ENCODE measurements at places on chromosomes 4 and X. TPM values are rescaled to one million over a fixed set of nuclear protein-coding genes. Genes with fewer than 3 reads are reported as not detected.
A peak's percentile ranks its signal among the peaks of the same experiment; 100 is the strongest.

DNA sequence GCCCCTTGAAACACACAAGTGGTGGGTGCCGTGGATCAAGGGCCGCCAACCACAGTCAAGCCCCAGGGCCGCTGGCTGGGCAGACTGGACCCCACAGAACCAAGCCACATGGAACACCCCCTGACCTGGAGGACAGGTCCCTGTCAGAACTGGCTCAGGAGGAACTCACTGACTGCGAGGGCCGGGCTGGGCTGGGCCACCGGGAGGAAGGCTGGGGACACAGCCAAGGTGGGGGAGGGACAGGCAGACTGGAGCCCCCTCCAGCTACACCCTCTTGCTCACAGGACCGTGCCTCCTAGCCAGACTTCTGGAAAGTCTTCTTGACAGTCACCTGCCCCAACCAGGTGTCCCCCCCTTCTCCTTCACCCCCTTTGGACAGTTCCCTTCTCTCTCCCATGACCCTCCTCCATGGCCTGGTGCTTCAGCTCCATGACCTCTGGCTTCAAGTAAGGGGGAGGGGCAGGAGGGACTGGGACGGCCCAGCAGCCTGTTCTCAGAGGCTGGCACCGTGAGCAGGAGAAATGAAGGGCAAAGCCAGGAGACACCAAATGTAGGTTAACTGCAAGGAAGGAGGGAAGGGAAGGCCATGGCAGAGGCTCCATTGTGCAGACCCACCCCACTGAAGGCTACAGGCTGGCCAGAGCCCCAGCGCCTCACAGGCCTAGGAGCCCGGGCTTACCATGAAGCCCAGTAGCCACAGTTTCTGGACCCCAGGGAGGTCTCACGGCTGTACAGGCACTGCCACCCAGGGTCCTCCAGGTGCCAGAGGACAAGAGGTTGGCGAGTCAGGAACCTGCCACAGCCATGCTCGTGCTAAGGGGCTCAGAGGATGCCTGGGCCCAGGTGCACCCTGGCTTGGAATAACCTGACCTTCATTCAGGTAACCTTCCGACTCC is 22.6 kb upstream of the DUSP9 start:
- no peak overlapping the region for H3K4me3 ChIP-seq
- no peak overlapping the region for H3K27ac ChIP-seq

DNA sequence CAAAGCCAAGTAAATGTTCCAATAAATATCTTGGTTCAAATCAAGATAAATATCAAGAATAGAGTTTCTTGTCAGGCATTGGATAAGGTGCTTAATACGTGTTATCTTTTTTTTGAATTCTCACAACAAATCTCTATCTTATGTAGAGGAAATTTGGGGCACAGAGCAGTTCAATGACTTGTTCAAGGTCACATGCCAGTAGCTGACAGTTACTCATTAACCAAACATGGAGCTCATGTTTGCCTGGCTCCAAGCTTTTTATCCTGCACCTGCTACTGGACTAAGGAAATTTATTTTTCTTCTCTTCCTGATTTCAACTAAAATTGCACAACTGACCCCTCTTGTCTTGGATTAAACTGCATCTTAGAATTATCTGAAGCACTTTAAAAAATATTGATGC is 76.3 kb downstream of the ATP10D start:
- H3K27me3 ChIP-seq: no peaks in the 10 kb centered on the region
- no peaks in the 10 kb centered on the region for H3K4me1 ChIP-seq
- DNase-seq: no peak
- peaks cover 8% of the 10 kb centered on the region for H3K36me3 ChIP-seq
- no peak overlapping the region for H3K27ac ChIP-seq

DNA sequence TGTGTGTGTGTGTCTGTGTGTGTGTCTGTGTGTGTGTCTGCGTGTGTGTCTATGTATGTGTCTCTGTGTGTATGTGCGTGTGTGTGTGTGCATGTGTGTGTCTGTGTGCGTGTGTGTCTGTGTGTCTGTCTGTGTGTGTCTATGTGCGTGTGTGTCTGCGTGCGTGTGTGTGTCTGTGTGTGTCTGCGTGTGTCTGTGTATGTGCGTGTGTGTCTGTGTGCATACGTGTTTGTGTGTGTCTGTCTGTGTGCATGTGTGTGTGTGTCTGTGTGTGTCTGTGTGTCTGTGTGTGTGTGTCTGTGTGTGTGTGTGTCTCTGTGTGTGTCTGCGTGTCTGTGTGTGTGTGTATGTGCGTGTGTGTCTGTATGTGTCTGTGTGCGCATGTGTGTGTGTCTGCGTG is 35.6 kb downstream of the SLITRK2 start:
- no peaks in the 10 kb centered on the region for H3K36me3 ChIP-seq
- H3K4me1 ChIP-seq: no peaks in the 10 kb centered on the region
- DNase-seq: no peak
- no peak overlapping the region for H3K27ac ChIP-seq
- H3K4me3 ChIP-seq: no peak overlapping the region

- no peaks in the 10 kb centered on the region for H3K27me3 ChIP-seq
- H3K36me3 ChIP-seq: peaks cover 8% of the 10 kb centered on the region
- H3K4me3 ChIP-seq: no peak overlapping the region
- H3K4me1 ChIP-seq: no peaks in the 10 kb centered on the region
- no peak for DNase-seq
Observed at GRCh38 chr4:47562297-47562696, 77.2 kb downstream of the ATP10D start.

- H3K27me3 ChIP-seq: no peaks in the 10 kb centered on the region
- no peak overlapping the region for H3K27ac ChIP-seq
- no peaks in the 10 kb centered on the region for H3K36me3 ChIP-seq
Observed at GRCh38 chr4:160142579-160142978, 1039.7 kb downstream of the RAPGEF2 start.

DNA sequence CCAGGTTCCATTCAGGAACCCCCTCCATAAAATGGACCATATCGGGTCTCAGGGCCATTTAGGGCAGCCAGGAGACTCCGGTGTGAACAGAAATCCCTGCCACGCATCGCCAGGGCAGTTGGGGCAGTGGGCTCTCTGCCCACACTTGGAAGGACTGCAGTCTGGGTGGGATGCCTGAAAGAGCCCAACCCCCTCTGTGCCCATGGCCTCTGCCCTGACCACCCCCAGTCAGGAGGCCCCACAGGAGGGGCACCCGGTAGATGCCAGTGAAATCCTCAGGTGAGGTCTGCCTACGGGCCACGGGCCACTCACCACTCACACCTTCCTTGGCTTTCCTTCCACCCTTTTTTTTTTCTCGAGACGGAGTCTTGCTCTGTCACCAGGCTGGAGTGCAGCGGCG is 4.8 kb downstream of the PRAF2 start:
- H3K27me3 ChIP-seq: no peaks in the 10 kb centered on the region
- peaks cover 12% of the 10 kb centered on the region for H3K4me1 ChIP-seq
- no peaks in the 10 kb centered on the region for H3K36me3 ChIP-seq
- H3K4me3 ChIP-seq: no peak overlapping the region
- no peak overlapping the region for H3K27ac ChIP-seq
- no peak for DNase-seq

GRCh38 chrX:49237060-49237459 is 1.8 kb downstream of the CCDC22 start:
- no peak overlapping the region for H3K4me3 ChIP-seq
- H3K27ac ChIP-seq: no peak overlapping the region
- H3K36me3 ChIP-seq: no peaks in the 10 kb centered on the region
- DNase-seq: no peak
- H3K4me1 ChIP-seq: peaks cover 3% of the 10 kb centered on the region
- no peaks in the 10 kb centered on the region for H3K27me3 ChIP-seq

DNA sequence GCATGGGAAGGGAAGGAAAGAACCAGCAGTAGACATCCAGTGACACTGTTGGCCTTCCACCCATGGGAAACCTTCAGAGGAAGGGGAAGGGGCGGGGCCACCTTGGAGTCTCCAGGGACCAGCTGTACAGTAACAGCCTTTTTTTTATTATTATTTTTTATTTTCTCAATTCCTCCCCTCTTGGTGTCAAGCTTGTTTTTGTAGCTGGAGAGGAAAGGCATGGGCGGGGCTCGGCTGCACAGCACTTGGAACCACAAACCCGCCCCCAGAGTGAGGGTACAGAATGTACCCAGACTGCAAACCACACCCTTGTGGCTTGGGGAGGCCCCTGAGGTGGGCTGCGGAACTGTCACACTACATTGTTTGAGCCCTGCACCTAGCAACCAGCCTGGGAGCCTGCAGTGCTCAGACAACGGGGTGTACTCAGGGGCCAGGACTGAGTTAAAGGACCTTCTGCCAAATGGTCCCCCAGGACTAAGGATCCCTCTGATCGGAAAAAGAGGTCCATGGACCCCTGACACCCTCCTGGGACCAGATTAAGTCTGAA is 45.7 kb downstream of the PRPS1 start:
- no peaks in the 10 kb centered on the region for H3K36me3 ChIP-seq
- H3K4me1 ChIP-seq: peaks cover 27% of the 10 kb centered on the region
- peak overlapping the region; percentile 99 for H3K27ac ChIP-seq
- H3K27me3 ChIP-seq: no peaks in the 10 kb centered on the region
- H3K4me3 ChIP-seq: no peak overlapping the region

DNA sequence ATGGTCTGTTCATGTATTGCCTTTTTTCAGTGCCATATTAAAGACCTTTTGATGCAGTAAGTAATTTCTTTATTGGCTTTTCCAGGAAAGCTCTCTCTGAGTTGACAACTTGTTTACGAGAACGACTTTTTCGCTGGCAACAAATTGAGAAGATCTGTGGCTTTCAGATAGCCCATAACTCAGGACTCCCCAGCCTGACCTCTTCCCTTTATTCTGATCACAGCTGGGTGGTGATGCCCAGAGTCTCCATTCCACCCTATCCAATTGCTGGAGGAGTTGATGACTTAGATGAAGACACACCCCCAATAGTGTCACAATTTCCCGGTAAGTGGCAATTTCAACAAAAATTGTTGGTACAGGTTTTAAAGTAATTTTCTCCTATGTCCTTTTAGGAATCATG is 148.0 kb downstream of the STIM2 start:
- no peak overlapping the region for H3K4me3 ChIP-seq
- no peak overlapping the region for H3K27ac ChIP-seq

GRCh38 chr4:101141855-101142254 is 205.5 kb downstream of the PPP3CA start:
- peaks cover 5% of the 10 kb centered on the region for H3K4me1 ChIP-seq
- H3K27ac ChIP-seq: no peak overlapping the region
- no peak overlapping the region for H3K4me3 ChIP-seq
- DNase-seq: no peak
- no peaks in the 10 kb centered on the region for H3K36me3 ChIP-seq

GRCh38 chr4:6561706-6562371 is 13.2 kb upstream of the MAN2B2 start:
- no peak for DNase-seq
- peaks cover 12% of the 10 kb centered on the region for H3K4me1 ChIP-seq
- H3K27me3 ChIP-seq: peaks cover 4% of the 10 kb centered on the region
- no peaks in the 10 kb centered on the region for H3K36me3 ChIP-seq
- H3K27ac ChIP-seq: no peak overlapping the region

DNA sequence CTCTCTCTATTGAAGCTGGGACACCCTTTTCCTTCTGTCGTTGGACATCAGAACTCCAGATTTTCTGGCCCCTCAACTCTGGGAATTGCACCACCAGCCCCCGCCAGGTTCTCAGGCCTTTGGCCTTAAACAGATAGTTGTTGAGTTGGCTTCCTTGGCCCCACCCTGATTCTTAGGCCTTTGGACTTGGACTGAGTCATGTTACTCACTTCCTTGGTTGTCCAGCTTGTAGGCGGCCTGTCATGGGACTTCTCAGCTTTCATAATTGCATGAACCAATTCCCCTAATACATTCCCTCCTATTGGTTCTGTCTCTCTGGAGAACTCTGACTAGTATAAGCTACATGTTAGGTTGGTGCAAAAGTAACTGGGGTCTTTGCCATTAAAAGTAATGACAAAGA is 195.7 kb downstream of the GPAT3 start:
- DNase-seq: no peak
- H3K4me3 ChIP-seq: no peak overlapping the region
- no peaks in the 10 kb centered on the region for H3K36me3 ChIP-seq
- H3K27me3 ChIP-seq: no peaks in the 10 kb centered on the region
- no peak overlapping the region for H3K27ac ChIP-seq
- no peaks in the 10 kb centered on the region for H3K4me1 ChIP-seq

DNA sequence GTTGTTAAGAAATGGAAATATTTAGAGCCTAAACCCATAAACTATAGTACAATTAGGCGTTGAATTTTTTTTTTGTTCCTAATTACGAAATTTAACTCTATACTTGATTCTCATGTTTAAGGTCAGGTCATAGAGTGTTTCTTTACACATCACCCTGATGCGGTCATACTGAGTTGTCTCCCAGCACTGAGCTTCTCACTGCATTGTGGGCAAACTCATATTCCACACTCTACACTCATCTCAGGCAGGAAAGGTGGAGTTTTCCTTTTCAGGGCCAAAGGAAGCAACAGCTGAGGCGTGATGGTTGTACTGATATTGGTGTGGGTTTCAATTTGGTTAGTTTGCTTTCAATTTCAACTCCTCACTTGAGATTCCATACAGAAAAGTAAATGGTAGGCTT is 75.4 kb downstream of the FAT4 start:
- H3K36me3 ChIP-seq: no peaks in the 10 kb centered on the region
- DNase-seq: no peak
- peak overlapping the region; percentile 52 for H3K27ac ChIP-seq
- H3K4me1 ChIP-seq: peaks cover 4% of the 10 kb centered on the region

DNA sequence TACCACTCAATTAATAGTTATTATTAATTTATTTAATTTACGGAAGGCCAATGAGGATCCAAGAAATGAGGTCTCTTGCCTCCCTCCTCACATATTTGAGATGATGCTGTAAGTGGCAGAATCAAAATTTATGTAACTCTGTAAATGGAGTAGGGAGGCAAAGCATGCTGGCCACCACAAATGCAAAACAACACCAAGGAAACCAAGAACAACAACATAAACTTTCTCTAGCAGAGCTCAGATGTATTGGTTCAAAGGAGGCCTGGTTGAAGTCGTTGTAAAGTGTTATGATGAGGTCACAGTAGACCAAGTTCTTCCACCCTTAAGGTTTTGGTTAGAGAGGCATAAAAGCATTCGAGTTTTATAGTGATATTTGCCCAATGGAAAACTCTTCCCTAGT is 194.8 kb upstream of the FAT1 start:
- H3K27ac ChIP-seq: no peak overlapping the region
- no peak for DNase-seq
- no peaks in the 10 kb centered on the region for H3K36me3 ChIP-seq
- H3K27me3 ChIP-seq: no peaks in the 10 kb centered on the region

GRCh38 chrX:3717742-3718420 is 4.4 kb upstream of the PRKX start:
- no peaks in the 10 kb centered on the region for H3K36me3 ChIP-seq
- no peak overlapping the region for H3K27ac ChIP-seq

Gene RS1
- total RNA-seq: not detected

Gene DACH2
- total RNA-seq: not detected

Gene ASB12
- not detected for total RNA-seq

Gene NUDT6
- total RNA-seq: 13.8 TPM

Gene DHRSX
- 19.9 TPM for total RNA-seq

Gene ZNF518B
- 23.5 TPM for total RNA-seq

Gene TEX13D
- not detected for total RNA-seq

Gene DRP2
- total RNA-seq: not detected

Gene TMSB15A
- total RNA-seq: not detected

Gene SHROOM4
- 6.3 TPM for total RNA-seq

Measured in thyroid gland (tissue), 4 donors.